ENCODE measurements at places on chromosomes 5 and 9.

DNA sequence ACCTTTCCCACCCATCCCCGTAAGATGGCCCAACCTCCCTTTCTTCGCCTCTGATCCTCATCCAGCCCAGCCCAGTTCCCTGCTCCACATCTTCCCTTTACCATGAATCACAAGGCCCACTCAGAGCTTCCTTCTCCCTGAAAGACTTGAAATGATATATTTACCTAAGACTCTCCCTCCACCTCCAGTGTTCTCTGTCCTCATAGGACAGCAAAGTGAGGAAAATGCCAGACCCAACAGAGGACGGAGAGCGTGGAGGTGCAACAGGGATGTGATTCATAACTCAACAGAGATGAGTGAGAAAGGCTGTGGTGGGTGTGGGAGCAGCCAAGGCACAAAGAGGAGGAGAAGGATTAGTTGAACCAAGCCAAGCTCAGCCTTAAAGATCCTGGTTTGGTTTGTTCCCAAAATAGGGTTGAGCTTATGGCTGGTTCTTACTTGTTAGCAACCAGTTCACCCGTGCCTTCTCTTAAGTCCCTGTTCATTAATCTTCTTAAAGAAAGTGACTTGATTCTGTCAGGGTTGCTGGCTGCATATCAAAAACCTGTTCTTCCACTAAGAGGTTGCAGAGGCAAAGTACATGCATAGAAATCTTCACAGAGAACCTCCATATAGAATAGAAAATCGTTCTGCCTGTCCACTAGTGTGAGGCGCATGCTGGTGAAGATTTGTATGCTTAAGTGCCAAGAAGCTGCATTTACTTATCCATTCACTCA is 183.2 kb downstream of the ACTL7B start:
- DNase-seq, result no peak

DNA sequence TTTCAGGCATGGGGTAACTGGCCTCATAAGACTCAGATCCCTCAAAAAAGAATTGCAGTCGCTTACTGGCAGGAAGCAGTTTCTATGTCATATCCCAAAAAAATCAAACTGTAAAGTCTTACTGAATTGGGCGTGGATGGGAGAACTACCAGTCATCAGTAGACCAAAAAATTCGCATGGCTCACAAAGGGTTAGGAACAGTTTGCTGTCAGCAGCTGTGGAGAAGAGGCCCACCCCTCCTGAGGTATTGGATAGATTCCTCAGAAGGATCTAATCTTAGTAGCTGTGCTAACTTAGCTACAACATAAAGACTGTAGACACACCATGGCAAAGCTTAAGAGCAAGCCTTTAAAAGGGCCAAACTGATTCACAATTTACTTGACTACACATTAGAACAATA is 478.3 kb upstream of the FTMT start:
- no peak for DNase-seq

GRCh38 chr9:133269537-133270362 is 5.3 kb downstream of the ABO start:
- DNase-seq, result no peak

GRCh38 chr9:123368023-123368422 is 12.0 kb downstream of the CRB2 start:
- DNase-seq, result no peak

DNA sequence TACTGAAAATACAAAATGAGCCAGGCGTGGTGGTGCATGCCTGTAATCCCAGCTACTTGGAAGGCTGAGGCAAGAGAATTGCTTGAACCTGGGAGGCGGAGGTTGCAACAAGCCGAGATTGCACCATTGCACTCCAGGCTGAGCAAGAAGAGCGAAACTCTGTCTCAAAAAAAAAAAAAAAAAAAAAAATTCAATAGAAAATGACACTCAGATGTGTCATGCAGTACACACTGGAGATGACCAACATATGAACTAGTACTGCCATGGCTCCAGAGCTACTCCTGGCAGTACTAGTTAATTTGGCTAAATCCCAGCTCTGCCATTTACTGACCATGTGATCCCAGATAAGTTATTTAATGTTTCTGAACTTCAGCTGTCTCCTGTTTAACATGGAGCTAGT is 7.3 kb downstream of the ATOX1 start:
- DNase-seq, result no peak

DNA sequence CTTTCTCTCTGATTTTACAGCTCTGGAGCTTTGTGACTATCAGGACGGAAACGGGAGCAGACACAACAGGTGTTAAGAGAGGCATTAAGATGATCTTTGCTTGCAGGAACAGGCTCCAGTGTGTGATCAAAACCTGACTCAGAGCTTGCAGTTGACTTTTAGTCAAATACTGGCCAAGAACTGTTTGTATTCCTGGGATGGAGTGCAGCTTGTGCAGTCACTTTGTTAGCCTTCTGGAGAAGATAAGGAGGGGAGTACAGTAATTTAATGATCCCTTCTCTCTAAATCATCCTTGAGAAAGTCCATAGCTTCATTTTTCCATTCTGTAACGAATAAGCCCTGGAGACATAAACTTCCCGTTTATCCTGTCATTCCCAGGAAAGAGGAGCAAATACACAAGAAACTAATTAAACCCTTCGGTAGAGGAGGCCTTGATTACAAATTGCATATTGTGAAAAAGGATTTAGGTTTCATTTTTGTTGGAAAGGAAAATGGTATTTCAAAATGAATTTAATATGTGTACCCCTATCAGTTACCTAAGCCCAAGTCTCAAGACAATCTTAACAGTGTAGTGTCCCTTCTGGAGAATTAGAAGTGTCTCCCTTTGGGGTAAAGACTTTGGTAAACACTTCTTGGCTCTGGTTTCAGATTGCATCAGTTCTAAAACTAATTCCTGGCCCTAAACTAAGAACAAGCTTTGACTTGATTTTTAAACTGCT is 3.1 kb upstream of the STOM start:
- no peak for DNase-seq

- peak; percentile 11 for DNase-seq
Measured at GRCh38 chr5:79845448-79846197, 145.4 kb downstream of the MTX3 start.

GRCh38 chr9:132117694-132118093 is 38.0 kb upstream of the MED27 start:
- DNase-seq, result no peak

- no peak for DNase-seq
Measured at GRCh38 chr5:94471521-94471920, 146.9 kb downstream of the KIAA0825 start.

DNA sequence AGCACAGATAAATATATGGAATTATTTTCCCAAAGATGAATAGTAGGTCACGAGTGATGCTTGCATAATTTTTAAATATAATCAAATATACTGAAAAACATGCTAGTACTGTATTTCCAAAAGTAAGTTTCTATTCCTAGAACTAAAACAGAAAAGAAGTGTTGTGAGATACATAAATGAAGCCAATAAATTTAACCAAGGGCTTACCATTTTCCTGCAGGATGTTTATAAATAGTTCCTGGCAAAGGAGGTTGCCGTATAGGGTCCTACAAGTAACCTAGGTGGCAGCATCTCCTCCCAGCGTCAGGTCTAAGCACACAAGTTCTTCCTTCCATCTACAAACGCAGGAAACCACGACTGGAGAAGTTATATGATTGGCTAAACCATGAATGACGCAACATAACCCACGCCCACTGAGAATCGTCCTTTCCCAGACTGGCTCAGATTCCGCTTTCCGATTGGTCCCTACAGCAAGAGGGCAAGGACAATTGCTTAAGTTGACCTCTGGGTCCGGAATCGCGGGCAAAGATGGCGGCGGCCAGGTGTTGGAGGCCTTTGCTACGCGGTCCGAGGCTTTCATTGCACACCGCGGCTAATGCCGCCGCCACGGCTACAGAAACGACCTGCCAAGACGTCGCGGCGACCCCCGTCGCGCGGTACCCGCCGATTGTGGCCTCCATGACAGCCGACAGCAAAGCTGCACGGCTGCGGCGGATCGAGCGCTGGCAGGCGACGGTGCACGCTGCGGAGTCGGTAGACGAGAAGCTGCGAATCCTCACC is at the start of gene MRPS30:
TSS of gene MRPS30 (plus strand) at position 513 of the 780 bp plus-strand sequence. CDS start at position 529, 16 bp downstream.
- DNase-seq, result peak; percentile 82

DNA sequence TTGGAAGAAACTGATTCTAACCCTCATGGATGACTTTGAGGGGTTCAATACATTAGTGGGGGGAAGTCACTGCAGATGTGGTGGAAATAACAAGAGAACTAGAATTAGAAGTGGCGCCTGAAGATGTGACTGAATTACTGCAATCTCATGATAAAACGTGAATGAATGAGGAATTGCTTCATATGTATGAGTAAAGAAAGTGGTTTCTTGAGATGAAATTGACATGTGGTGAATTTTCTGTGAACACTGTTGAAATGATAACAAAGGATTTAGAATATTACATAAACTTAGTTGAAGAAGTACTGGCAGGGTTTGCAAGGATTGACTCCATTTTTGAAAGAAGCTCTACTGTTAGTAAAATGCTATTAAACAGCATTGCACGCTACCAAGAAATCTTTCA is 113.0 kb downstream of the UGCG start:
- DNase-seq, result no peak

DNA sequence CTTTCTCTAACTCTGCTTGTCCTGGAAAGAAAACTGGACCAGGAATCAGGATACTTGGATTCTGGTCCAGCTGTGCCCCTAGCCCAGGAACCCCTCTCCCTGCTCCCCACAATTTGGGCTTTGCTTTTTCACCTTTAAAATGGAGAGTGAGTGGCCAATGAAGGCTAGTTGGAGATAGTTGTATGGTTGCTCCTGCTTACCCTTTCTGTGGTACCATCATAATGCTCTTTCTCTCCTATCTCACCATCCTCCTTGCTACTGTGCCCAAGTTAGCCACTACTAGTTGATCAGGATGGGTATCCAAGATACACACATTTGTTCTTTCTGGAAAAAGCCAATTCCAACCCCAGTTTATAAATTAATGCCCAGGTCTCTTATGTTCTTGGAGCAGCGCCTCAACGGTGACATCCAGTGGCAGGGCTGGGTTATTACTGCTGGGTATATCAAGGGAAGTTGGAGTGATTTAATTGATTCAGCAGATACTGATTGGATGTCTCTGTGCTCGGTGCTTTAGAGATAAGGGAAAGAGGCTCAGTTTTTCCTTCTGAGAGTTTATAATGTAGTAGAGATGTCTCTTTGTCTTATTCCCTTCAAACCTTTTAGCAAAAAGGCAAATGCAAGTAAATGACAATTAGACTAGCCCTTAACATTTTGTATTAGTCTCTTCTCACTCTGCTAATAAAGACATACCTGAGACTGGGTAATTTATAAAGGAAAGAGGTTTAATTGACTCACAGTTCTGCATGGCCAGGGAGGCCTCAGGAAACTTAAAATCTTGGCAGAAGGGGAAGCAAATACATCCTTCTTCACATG is 38.5 kb downstream of the FAXDC2 start:
- peak; percentile 31 for DNase-seq

GRCh38 chr5:144644317-144644716 is 473.6 kb downstream of the KCTD16 start:
- no peak for DNase-seq

- no peak for DNase-seq
Measured at GRCh38 chr5:124492444-124493224, 253.8 kb downstream of the ZNF608 start.

- DNase-seq, result no peak
Measured at GRCh38 chr5:81826128-81826527, 75.2 kb upstream of the SSBP2 start.

DNA sequence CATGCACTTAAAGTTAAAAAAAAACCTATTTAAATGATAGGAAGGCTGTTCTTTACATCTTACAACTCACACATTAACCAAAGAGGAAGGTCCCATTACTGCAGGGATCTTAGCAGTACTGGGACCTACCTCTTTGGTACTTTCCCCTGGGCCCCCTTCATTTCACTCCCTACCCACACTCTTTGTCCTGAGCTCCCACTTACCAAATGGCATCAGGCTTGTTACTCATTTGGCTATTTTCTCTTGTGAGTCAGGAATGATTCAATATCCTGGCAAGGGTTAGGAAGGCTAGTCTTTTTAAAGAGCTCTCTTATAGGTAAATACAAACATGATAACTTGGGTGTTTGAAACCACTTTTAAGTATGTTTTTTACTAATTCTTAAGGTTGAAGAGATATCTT is 117.4 kb upstream of the ELL2 start:
- no peak for DNase-seq

GRCh38 chr5:174612686-174613085 is 111.7 kb upstream of the MSX2 start:
- no peak for DNase-seq

GRCh38 chr9:105024529-105024928 is 96.6 kb upstream of the ABCA1 start:
- no peak for DNase-seq

- no peak for DNase-seq
Measured at GRCh38 chr5:73796164-73797131, 170.5 kb downstream of the ARHGEF28 start.

GRCh38 chr9:72955126-72955455 is 2.2 kb upstream of the ALDH1A1 start:
- DNase-seq, result no peak

GRCh38 chr9:94851467-94851866 is 125.0 kb downstream of the AOPEP start:
- DNase-seq, result no peak

DNA sequence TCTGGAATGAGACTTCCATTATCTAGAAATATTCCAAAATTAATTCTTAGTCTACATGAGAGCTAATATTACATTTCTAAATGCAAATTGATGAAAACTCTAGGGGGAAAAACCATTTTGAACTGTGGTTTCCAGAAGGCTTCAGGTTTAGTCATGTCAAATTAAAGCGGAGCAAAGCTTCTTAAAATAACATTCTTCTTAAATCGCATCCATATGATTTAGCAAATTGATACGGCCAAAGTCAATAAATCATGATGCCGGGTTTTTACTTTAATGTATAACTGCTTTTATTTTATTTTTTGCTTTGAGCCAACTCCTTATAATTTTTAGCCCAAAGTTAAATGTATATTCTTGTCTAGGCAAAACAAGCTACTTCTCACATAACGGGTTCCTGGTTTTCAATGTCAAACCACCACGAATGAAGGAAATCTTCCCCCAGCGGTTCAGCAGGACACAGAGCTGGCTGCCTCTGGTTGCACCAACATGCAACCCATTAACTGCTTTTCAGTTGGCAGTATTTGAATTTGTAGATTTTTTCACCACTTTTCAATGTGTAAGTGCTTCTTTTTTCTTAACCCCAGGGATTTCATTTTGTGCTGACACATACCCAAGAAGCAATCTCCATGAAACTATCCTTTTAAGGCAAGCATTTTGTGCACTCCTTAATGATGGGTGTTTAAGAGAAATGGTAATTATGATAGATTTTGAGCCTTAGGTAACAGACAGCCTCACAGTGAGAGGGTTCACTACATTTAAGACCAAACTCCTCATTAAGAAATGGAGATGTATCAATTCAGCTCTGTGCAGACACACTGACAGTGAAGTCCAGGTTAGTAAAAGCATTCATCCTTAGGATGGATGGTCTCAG is 35.5 kb downstream of the EFNA5 start:
- DNase-seq, result no peak

GRCh38 chr9:28209130-28209529 is 635.8 kb upstream of the C9orf72 start:
- DNase-seq, result no peak

DNA sequence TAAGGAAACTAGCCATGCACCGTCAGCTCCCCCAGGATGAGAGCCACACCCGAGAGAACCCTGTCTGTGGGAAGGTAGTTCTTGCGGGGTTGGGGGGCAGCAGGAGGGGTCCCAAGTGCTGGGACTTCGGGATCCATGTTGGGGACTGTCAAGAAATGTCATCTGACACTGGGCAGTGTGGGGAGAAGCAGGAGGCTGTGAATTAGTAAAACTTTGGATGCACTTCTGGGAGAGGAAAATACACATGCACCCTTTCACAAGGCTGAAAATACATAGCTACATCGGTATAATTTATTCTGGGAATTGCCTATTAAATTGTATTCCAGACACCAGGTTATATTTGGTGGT is 109.6 kb upstream of the RPS23 start:
- DNase-seq, result no peak
